ENCODE measurements at places on chromosomes 1 and 21. TPM values are rescaled to one million over a fixed set of nuclear protein-coding genes. Genes with fewer than 3 reads are reported as not detected.

FDPS gene
- total RNA-seq, result 212 TPM

LYST gene
- total RNA-seq, result 146 TPM

BCAS2 gene
- total RNA-seq, result 43.1 TPM

TRNP1 gene
- total RNA-seq, result 29.5 TPM

WNT3A gene
- not detected for total RNA-seq

KCNJ6 gene
- not detected for total RNA-seq

LORICRIN gene
- total RNA-seq, result not detected

DMAP1 gene
- total RNA-seq, result 3.3 TPM

CFHR1 gene
- total RNA-seq, result not detected

PROX1 gene
- 0.13 TPM for total RNA-seq

SHE gene
- 0.03 TPM for total RNA-seq

PTPN22 gene
- not detected for total RNA-seq

PTPN7 gene
- not detected for total RNA-seq

NPL gene
- total RNA-seq, result 6.7 TPM

FAM151A gene
- total RNA-seq, result not detected

ADGRB2 gene
- total RNA-seq, result 4.4 TPM

SLC27A3 gene
- 184 TPM for total RNA-seq

SPRR5 gene
- not detected for total RNA-seq

SELENBP1 gene
- total RNA-seq, result 1.4 TPM

UCHL5 gene
- total RNA-seq, result 41.4 TPM

DNAH14 gene
- total RNA-seq, result 85.4 TPM

S100A7 gene
- not detected for total RNA-seq

FMO4 gene
- total RNA-seq, result 5.9 TPM

PDC gene
- not detected for total RNA-seq

A3GALT2 gene
- not detected for total RNA-seq

SGIP1 gene
- total RNA-seq, result 0.16 TPM

ARHGEF11 gene
- total RNA-seq, result 37.9 TPM

ELF3 gene
- 0.13 TPM for total RNA-seq

PDE9A gene
- total RNA-seq, result 2.9 TPM

TCHHL1 gene
- total RNA-seq, result not detected

S100A14 gene
- total RNA-seq, result not detected

MOB3C gene
- total RNA-seq, result 4.8 TPM

BACH1 gene
- 26.7 TPM for total RNA-seq

TRAF3IP3 gene
- total RNA-seq, result 0.61 TPM

CFHR3 gene
- not detected for total RNA-seq

CHIA gene
- total RNA-seq, result not detected

DYNLT5 gene
- not detected for total RNA-seq

TMEM82 gene
- not detected for total RNA-seq

LCE6A gene
- not detected for total RNA-seq

RSPH1 gene
- not detected for total RNA-seq

RGS8 gene
- not detected for total RNA-seq

RHBG gene
- total RNA-seq, result not detected

RAB25 gene
- not detected for total RNA-seq

DCST1 gene
- total RNA-seq, result not detected

KLHDC8A gene
- total RNA-seq, result 0.85 TPM

TAS1R3 gene
- total RNA-seq, result not detected

Measured in SK-MEL-5 (cell line).